Activated CD4-positive, alpha-beta T cell treated with anti-CD3 and anti-CD28 coated beads, Interleukin-2, amount 10 ng/mL, durations not matched to agents 7 days and 5 days (primary cell): ENCODE measurements at places on chromosomes 11 and 22.

DNA sequence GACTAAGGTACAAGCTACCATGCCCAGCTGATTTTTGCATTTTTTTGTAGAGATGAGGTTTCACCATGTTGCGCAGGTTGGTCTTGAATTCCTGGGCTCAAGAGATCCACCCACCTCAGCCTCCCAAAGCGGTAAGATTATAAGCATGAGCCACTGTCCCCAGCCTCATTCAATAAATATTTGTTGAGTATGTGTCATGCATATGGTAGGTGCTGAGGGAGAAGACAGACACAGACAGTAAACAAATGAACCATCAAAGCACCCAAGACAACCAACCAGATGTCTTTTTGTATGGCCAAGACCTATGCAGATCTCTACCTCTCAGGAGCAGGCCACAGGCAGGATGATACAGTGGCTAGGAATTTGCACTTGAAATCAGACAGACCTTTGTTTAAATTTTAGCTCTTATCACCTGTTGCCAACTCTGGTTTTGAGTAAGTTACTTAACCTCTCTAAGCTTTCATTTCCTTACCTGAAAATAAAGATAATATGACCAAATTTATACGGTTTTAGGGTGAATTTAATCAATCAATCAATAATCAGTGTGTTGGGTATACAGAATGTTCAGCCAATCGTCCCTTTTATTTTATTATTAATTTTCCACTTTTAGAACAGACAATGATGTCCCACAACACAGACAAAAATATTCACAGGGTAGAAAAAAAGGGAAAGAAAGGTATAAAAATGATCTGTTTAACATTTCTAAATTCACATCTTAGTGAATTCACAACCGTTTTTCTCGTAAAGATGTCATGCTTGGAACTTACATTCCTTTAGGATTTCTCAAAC, 128.2 kb downstream of the SGSM3 start:
- no peak for DNase-seq

DNA sequence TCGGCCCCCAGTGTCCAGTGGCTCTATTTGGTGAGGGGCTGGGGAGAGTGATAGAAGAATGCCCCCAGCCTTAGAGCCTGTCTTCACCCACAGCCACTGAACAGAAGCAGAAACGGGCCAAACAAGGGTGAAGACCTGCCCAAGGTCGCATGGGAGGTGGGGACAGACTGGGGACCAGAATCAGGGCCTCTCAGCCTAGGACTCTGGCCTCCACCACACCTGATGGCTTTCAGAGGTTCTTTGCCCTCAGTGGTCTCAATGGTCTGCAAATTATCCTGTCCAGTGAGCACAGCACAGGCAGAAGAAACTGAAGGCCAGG, 4.5 kb upstream of the MYRF start:
- no peak for DNase-seq

- no peak for DNase-seq
Observed at GRCh38 chr11:11839718-11840117, 2.1 kb upstream of the USP47 start.

DNA sequence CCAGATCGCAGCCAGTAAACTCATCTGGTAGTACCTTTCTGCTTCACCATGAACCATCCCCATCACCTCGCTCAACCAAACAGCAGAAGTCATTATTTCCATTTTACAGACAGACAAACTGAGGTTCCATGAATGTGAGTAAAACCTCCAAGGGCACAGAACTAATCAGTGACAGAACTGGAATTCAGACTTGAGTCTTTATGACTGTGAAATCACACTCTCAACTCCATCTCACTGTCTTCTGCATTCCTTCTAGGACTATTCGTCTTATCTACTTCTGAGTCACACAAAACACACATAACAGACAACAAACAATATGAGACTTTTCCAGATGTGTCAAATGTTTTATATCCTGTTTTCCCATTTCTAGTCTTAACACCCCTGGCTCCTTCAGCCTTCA, 9.3 kb upstream of the NUP50 start:
- DNase-seq, result no peak

DNA sequence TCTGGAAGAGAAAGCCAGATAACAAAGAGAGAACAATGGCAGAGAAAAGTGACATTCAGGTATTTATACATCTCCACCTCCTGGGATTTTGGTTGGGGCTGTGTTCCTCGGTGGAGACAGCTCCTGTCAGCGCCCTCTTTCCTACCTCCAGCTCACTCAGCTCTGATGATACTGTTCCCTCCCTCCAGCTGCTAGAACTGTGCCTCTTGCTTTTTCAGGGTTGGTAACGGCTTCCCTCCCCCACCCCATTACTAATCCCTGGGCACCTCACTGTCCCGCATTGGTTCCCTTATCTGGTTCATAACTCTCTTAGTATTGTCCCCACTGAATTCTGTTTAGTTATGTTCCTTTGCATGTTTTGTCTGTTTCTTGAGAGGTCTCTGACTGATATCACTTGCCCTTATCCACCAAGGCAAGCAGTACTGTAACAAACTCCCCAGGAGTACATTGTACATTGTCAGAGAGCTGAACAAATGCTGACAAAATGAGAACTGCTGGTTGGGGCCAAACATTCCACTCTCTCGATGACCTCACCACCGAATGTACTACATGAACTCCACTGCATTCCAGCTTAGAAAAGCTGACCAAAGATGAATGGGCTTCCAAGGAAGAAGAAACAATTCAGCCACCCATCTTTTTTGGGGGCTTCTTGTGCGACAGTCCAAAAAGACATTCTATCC, 5.7 kb upstream of the FBXO3 start:
- DNase-seq, result no peak

DNA sequence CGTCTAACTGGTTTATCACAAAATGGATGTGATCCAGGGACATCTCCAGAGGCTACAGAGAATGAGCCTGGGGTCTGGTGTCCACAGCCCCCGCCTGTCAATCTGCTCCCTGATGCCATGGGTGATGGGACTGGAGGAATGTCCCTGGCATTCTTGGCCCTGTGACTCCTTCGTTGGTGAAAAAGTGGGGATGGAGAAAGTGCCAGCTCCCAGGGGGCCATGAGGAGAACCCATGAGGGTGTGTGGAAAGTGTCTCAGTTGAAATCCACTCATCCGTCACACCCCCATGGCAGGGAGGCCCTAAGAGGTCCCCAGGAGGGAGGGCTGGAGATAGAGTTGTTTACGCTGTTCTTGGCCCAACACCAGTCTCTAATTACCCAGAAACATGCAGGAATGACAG, 322.0 kb downstream of the CTTN start:
- DNase-seq, result no peak

DNA sequence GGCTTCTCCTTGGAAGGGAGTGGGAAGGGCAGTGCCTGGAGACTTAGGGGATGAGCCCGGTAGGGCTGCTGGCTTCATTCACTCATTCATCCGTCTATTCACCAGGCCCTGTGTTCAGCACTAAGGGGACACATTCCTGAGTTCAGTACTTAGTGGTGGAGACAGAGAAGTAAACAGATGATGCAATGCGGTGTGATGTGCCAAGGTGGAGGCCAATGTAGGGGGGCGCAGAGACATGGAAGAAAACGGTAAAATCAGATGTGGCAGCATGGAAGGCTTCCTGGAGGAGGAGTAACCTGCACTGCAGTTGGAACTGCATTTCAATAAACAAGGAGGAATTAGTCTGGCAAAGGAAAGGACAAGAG, 21.3 kb downstream of the GRIK4 start:
- DNase-seq, result no peak

GRCh38 chr11:84091212-84091986, 805.2 kb upstream of the CCDC90B start:
- DNase-seq, result no peak

- DNase-seq, result no peak
Observed at GRCh38 chr11:105045676-105046296, 651 bp upstream of the CARD16 start.

GRCh38 chr11:32478277-32478731, 43.0 kb upstream of the WT1 start:
- no peak for DNase-seq

GRCh38 chr11:102946237-102946636, 9.3 kb downstream of the MMP13 start:
- no peak for DNase-seq

GRCh38 chr11:2186669-2187279, 15.2 kb upstream of the TH start:
- peak; percentile 47 for DNase-seq

GRCh38 chr11:46493791-46494190, 100.0 kb downstream of the AMBRA1 start:
- DNase-seq, result no peak

- DNase-seq, result peak; percentile 77
Observed at GRCh38 chr11:1652771-1653540, 23.4 kb downstream of the KRTAP5-5 start.

- DNase-seq, result no peak
Observed at GRCh38 chr11:102626676-102627075, 1.5 kb upstream of the MMP20 start.

DNA sequence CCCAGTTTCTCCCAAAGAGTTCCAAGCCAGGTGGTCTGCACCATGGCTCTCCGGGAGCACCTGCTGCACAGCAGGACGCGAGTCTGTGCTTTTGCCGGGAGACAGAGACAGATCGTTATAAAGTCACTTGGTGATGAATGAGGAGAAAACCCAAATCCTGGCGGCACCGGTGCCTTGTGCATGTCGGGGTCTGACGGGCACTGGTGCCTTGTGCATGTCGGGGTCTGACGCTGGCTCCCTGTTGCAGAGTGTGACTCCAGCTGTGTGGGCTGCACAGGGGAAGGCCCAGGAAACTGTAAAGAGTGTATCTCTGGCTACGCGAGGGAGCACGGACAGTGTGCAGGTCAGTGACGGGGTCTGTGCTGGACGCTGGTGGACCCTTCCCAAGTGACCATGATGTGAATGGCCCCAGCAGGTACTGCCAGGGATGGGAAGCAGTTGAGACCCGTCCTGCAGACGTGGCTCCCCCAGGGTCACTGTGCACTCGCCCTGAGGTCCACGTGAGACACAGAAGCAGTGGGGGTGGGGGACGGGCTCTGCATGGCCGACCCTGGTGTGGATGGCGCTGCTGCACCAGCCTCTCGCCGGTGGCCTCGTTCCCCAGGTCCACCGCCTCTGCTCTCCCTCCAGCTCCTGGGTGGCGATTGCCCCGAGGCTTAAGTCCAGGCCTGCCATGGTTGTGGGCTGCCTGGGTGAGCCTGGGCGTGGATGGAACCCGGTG, 5.8 kb downstream of the CRELD2 start:
- DNase-seq, result no peak

- no peak for DNase-seq
Observed at GRCh38 chr11:131858505-131858904, 488.1 kb downstream of the NTM start.

DNA sequence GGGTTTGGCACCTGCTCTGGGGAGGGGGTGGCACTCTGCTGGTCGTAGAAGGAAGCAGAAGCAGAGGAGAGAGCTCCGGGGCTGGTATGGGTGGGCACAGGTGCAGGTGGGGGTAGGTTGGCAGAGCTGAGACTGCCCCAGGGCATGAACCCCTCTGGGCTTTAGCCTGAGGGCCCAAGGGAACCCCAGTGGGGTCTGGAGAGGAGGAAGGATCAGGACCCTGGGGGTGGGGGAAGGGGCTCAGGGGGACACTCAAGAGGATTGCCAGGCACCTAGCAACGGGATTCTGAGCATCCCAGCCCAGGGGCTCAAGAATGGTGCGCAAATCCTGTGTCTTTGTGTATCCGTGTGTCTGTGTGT, 6.3 kb downstream of the ALDH3B2 start:
- no peak for DNase-seq

GRCh38 chr11:32555895-32556294, 27.7 kb upstream of the EIF3M start:
- no peak for DNase-seq

GRCh38 chr11:96472085-96472484, 82.3 kb downstream of the JRKL start:
- no peak for DNase-seq

DNA sequence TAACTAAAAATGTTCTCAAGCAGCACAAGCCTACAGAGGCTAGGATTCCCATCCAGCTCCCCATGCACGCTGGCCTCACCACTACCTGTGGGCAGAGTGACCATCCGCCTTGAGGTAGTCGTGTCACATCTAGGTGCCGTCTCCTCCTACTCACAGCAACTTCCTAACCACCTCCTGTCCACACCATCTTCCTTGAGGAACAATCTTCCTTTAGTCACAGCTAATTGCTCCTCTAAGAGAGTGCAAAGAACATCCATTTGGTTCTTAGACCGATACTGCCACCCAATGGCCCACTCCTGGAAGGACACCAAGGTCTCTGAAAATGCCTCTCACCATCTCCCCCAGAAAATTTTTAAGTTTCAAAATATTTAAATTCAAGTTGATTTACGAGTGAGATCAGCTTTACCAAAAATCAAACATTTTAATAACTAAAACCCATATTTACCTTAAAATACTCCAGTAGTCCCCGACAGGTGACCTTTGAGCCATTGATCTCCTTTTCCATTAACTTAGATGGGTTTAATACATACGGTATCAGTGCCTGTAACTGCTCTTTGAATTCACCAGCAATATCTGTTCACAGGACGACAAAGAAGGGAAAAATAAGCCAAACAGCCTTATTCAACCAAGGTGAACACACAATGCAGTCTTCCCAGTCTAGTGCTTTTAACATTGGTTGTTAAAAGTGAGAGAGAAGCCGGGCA, 21.7 kb upstream of the PLAAT3 start:
- peak; percentile 76 for DNase-seq

DNA sequence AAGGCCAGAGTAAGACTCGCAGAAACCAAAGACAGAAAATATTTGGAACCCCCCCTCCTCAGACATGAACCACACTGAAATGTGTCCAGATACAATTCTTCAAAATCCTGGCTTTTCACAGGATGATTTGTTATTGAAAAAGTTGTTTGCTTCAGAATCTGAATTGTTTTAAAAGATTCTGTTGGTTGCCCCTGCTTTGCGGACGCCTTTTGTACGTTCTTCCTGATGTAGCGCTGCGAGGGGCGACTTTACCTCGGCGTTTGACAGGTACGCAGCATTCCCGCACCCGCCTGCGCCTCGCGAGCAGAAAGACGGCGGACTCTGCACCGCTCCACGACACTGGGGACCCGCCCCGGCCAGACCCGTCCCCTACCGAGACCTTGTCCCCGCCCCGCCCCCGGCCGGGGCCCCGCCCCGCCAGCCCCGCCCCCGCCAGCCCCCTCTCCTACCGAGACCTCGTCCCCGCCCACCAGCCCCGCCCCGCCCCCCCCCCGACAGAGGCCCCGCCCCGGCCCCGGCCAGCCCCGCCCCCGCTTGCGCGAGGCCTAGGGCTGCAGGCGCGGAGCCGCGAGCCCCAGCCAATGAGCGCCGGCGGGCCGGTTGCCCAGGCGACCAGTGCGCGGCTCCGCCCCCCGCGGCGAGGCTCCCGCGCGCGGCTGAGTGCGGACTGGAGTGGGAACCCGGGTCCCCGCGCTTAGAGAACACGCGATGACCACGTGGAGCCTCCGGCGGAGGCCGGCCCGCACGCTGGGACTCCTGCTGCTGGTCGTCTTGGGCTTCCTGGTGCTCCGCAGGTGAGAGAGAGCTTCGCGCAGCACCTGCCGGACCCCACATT, at the start of gene GLB1L2:
GLB1L2 (plus strand) TSS at position 635 of the 835 bp plus-strand sequence; CDS start at position 709, 74 bp downstream.
- DNase-seq, result peak; percentile 80
